ENCODE measurements at places on chromosomes 16 and 17.
A peak's percentile ranks its signal among the peaks of the same experiment; 100 is the strongest.

DNA sequence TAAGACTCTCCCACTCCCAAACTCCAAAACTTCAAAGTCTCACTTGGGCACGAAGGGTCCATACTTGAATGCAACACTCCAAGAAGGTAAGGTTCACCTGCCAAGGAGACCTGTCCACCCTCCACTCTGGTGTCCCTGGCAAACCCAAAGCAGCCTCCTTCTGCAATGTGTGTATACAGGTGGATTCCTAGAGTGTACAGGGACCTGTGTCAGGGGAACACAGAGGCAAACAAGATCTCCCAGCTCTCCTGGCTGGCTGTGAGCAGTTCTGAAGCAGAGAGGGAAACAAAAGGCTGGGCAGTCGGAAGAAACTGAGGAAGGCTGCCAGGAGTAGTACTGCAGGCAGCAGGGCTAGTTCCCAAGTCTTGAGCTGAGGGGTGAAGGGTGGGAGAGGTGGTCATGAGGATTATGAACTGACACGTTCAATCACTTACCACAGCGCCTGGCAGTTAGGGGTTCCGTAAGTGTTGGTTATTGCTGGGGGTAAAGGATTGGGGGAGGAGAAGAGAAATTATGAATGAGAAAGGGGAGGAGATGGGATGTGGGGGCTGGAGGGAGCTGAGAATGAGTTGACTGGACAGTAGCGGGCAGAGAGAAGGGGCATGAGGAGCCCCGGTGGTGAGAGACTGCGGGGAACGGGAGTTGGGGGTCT lies 795 bp downstream of the KCTD13 start:
- DNase-seq, result no peak

GRCh38 chr17:82864713-82865248 lies 25.0 kb upstream of the ZNF750 start:
- no peak for DNase-seq

- no peak for DNase-seq
These were observed 50.0 kb downstream of the OTOA start for GRCh38 chr16:21713549-21714368.

DNA sequence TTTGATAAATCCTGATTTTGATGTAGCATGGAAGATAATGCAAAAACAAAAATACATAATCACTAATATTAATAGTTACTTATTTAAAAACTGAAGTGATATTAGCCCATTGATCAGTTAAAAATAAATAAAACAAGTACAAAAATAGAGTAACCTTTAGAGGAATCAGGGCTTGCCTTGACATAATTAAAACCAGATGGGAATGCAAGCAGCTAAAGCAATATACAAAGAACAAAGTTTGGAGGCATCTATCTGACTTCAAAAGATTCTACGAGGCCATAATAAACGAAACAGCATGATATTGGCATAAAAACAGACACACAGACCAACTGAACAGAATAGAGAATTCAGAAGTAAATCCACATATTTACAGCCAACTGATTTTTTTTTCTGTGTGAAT lies 15.0 kb upstream of the HEATR3 start:
- DNase-seq, result no peak

- DNase-seq, result no peak
These were observed 8.8 kb upstream of the SALL1 start for GRCh38 chr16:51159865-51160264.

- no peak for DNase-seq
These were observed 15.9 kb upstream of the MEIOB start for GRCh38 chr16:1887711-1888354.

DNA sequence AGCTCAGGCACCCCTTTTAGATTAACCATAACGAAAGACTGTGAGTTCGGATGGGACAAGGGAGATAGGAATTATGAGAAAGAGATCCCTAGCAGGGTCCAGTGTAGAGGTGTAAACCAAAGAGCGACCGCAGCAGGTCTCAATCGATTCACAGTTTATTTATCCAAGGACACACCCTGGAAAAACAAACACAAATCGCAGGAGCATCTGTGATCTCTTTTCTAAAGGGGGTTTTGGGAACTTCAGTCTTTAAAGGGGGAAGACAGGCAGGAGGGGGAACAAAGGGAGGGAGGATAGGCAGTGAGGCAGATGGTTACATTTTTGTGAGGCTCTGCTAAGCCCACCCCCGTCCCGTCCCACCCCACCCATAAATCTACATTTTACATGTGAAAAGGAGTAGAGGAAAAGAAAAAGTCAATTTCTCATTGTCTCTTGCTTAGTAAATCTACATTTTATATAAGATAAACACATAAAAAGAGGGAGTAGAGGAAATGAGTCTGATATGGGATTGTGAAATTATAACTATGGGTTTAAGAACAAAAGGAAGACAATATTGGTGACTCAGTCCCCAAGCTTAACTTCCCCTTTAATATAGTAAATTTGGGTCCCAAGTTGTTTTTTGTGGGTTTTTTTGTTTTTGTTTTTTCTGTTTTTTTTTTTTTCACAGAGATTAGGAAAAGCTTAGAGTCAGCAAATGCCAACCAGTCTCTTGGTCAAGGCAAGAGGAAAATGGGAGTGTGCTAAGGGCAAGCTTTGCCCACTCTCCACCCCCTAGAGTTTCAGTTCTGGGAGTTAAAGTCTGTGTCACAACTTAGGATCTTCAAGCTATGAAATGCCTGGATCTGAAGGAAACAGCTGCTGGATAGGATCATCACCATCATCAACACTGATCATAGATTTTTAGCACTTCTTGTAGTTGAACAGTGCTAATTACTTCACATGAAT lies 160.9 kb upstream of the CDH5 start:
- DNase-seq, result no peak

DNA sequence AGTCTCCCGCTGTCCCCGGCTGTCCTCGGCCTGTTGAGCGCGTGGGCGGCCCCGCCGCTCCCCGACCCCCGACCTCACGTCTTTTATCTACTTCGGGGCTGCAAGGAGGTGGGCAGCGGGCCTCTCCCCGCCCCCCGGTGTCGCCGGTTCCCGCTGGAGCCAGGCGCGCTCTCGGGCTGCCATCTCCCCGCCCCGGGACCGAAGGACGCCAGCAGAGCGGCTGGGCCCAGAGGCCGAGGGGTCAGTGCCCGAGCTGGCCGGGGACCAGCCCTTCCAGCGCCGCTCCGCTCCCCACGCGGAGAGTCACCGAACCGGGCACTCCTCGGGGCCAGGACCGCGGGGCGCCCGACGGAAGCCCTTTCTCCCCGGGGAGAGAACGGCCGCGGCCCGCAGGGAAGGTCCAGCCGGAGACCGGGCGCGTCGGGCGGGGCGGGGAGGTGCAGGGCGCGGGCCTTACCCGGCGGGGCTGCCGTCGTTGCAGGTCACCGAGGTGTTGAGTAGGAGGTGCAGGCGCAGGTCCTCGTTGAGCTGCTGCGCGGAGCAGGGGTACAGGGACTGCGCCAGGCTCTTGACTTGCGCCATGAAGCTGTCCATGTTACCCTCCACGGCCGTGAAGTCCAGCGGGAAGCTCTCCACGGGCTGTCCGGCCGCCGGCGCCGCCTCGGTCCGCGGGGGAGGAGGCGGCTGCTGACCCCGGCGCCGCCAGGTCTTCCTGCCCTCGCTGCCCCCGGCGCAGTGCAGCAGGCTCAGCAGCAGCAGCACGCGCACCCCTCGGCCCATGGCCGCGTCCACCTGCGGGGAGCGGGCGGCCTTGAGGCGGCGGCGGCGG lies 643 bp downstream of the NOTUM start:
- no peak for DNase-seq

DNA sequence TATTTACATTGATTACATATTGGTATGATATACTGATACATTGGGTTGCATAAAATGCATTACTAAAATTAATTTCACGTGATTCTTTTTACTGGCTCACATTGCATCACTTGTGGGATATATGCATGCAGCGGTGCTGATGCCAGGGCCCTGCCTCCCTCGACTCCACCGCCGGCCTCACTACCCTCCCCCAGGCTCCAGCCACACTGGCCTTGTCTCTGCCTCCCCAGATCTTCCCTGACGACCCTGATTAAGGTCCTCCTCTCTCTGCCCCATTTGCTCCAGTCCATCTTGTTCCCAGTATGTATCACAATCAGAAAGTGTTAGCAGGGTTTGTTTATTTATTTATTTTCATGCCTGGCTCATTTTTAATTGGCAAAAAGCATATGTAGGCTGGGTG lies 306.8 kb downstream of the FOXL1 start:
- DNase-seq, result no peak

DNA sequence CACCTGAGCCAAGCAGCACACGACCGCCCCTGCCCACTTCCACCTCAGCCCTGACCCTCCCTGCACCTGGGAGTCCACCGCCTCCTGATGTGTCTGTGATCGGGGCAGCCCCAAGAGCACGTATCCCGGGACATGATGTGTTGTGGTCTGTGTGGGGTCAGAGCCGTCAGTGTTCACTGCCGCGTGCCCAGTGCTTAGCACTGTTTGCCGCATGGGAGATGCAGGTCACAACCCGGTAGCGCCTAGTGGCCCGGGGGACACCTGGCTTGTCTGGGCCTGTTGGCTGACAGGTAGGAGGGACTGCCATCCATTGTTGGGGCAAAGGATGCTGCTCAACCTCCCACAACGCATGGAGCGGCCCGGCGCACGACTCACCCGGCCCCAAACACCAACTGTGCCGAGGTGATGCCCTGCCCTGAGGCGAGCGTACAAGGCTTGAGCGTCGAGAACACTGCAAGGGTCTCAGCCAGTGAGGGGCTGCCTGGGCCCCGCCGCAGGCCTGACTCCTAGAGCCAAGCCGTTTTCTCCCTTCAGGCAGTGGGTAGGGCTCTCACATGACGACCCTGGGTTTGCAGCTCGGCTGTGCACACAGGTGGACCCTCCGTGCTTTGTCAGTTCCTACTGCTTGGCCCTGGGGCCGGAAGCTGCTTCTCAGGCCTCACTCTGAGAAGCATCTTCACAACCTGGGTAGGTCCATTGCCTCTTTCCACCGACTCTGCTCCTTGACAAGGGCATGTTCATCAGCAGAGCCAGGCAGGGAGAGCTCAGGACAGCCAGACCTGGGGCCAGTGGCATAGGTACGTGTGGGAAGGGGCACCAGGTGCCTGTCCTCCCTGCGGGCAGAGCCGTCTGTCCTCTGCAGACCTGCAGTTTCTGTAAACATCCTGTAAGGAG lies 5.9 kb upstream of the C16orf95 start:
- no peak for DNase-seq

GRCh38 chr16:13307851-13308250 lies 406.5 kb downstream of the SHISA9 start:
- DNase-seq, result no peak

GRCh38 chr16:89498839-89499238 lies 8.5 kb upstream of the ANKRD11 start:
- DNase-seq, result no peak

- DNase-seq, result peak; percentile 65
These were observed 1.8 kb upstream of the CISD3 start for GRCh38 chr17:38728290-38728831.

DNA sequence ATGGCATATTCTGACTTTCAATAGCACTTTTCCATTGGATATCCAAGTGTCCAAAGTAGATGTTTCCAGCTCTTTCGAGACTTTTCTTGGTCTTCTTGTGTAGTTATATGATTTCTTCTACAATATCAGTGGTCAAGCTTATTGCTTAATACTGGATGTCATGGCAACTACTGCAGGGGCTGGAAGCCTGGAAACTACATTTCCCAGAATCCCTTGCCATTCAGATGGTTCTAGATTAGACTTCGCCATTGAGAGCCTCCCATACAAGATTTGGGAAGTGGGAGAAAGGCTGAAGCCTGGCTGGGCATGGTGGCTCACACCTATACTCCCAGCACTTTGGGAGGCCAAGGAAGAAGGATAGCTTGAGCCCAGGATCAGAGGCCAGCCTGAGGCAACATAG lies 153.6 kb downstream of the C16orf95 start:
- no peak for DNase-seq

- no peak for DNase-seq
These were observed 37.9 kb downstream of the MPRIP start for GRCh38 chr17:17080181-17080631.

- DNase-seq, result no peak
These were observed 4.7 kb upstream of the NRN1L start for GRCh38 chr16:67879936-67880335.

GRCh38 chr17:1714427-1714979 lies 4.3 kb upstream of the TLCD2 start:
- DNase-seq, result no peak

DNA sequence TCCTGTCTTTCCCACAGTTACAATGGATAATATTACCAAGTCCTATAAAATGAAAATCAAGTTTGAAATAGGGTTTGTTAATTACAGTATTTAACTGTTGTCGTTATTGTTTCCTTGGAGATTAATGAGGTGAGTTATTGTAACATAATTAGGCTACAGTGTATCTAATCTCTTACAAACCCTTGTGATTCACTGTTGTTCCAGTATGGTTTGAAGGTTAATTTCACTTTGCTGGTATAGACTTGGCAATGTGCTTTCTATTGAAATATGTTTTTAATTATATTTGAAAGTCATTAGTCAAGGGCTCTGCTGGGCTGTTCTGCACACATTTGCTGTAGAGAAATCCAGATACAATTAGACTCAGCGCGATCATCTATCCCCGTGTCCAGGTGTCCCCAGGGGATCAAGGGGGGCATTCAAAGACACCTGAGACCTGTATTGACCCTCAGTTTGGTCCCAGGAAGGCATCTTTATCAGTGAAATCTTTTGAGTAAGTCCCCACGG lies 624.6 kb upstream of the EEF2KMT start:
- DNase-seq, result no peak

DNA sequence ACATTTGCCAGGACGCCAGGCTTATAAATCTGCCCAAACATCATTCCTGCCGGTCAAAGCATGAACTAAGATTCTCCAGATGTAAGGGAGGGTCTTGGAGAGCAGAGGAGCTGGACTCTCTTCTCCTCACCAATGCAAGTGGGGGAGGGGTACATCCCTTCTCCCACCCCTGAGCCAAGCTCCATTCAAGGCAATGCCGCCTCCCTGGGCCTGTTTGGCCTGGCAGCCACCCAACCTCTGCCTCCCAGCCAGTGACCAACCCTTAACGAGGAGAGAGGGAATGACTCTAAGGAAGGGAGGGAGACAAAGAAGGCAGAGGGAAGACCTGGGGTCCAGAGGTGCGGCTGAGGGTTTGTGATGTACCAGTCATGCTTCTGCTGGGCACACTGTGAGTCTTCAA lies 13.8 kb downstream of the C17orf50 start:
- DNase-seq, result no peak

DNA sequence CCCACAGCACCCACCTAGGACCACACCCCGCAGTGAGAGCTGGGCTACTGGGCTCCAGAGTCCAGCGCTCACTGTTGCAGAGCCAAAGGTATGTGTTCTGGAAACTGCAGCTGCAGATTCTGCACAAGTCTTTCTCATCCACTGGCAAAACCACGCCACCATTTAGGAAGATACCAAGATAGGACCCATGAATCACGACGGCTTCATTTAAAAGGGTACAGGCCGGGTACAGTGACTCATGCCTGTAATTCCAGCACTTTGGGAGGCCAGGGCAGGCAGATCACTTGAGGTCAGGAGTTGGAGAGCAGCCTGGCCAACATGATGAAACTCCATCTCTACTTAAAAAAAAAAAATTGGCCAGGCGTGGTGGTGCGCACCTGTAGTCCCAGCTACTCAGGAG lies 18.8 kb downstream of the FOXF1 start:
- DNase-seq, result no peak

Data from activated naive CD4-positive, alpha-beta T cell treated with Interleukin-2 at 50 U/mL for 16 hours (primary cell).